Activated T-cell treated with anti-CD3 and anti-CD28 coated beads for 1 hour (primary cell): ENCODE measurements at places on chromosomes 1 and 21.

DNA sequence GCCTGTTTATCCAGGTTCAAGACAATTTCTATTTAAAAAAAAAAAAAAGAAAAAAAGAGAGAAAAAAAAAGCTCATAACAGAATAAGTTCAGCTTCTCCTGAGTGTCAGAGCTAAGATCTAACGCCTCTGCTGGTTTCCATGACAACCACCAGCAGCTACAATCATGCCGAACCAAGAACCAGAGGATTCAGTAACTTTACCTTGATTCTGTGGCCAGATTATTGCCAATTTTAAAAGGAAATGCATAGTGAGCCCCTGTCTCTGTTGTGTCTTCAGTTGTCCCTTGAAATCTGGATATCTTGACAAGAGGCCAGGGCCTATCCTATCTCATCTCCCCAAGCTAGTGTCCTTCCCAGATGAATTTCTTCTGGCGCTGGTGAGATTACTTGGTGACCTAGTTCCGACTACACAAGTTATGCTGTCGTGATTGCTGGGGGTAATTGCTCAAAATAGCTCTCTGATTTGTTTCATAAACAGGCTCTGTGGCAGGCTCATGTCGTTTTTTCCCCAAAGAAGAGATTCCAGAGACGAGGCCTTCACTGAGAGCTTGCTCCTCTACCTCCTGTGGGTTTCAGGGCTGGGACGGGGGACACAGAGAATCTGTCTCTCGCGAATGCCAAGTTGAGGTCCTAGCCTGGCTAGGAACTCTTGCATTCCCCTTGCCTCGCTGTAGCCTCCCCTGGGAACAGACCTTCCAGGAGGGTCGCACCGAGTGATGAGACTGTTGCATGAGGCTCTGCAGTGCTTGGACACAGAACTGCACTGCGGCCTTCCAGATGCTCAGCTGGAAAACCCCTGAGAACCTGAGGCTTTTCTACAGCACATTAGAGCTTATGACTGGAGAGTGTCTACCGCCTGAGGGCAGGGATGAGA is 32.4 kb upstream of the SCCPDH start:
- no peak for DNase-seq

DNA sequence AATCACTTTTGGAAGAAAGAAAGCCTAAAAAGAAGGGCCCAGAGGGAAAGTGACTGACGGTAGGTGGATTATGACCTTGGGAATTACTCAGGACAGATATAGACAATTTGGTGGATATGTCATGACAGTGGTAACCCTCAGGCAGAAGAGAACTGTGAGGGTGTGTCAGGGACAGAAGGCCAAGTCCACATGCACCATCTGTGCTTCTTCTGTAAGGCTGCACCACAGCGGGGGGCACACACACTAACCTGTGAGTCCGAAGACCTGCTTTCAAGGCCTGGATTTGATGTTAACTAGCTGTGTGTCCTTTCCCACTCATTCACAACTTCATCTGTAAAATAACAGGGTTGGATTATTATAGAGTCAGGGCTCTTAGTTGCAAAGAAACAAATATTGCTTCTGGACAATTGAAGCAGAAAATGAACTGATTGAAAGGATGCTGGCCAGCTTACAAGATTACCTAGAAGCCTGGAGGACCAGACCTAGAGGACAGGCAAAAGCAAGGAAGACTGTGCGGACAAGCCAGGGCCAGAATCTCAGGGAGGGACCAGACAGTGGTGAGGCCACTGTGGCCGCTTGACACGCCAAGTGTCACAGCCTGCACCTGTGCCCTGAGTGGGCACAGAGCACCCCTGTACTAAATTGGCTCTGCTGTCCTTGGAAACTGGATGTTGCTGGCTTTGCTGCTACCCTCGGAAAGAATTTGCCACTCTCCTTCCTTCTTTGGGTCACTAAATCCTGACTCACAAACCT is 34.7 kb upstream of the USP24 start:
- no peak for DNase-seq

GRCh38 chr1:217089361-217090014 is 366.3 kb upstream of the ESRRG start:
- DNase-seq = no peak

- DNase-seq = no peak
Observed at GRCh38 chr1:152962876-152963415, 7.5 kb upstream of the SPRR4 start.

DNA sequence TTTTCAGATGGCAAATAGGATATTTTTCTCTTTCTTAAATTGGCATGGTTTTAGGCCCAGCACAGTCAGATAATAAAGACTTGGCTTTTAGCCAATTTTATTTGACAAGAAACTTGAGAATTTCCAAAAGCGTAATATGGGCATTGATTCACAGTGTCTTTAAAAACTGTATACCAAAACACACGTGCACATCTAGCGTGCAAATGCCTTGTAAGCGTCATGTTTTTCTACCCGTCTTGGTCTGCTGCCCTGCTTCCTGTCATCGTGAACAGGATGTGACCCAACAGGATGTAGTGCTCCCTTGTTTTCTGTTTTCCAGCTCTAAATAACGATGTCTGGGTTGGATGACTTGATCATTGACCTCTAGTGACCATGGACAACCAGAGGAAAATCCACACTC is 24.7 kb upstream of the SLC44A3 start:
- no peak for DNase-seq

DNA sequence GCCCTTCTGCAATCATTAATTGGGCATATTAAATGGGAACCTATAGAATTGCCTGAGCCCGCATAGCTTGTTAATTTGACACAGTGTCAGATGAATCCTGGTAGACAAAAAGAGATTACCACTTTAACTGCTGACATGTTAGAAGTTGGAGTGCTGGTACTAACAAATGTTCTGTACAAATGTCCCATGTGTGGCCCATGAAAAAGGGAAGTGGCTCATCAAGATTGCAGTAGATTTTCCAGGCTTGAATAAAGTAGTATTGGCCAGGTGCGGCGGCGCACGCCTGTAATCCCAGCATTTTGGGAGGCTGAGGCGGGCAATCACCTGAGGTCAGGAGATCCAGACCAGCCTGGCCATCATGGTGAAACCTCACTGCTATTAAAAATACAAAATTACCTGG is 45.6 kb downstream of the GNPAT start:
- no peak for DNase-seq
